ENCODE measurements at places on chromosomes 2 and 18.

DNA sequence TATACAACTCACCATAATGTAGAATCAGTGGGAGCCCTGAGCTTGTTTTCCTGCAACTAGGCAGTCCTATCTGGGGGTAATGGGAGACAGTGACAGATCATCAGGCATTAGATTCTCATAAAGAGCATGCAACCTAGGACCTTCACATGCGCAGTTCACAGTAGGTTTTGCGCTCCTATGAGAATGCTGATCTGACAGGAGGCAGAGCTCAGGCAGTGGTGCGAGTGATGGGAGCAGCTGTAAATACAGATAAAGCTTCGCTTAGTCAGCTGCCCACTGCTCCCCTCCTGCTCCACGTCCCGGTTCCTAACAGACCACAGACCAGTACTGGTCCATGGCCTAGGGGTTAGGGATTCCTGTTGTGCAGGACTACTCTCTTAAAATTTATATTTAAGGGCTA, 255.3 kb upstream of the POU3F3 start:
- no peak for DNase-seq

- peak; percentile 30 for DNase-seq
These were observed 63.9 kb downstream of the PPP1R1C start for GRCh38 chr2:182049372-182050148.

DNA sequence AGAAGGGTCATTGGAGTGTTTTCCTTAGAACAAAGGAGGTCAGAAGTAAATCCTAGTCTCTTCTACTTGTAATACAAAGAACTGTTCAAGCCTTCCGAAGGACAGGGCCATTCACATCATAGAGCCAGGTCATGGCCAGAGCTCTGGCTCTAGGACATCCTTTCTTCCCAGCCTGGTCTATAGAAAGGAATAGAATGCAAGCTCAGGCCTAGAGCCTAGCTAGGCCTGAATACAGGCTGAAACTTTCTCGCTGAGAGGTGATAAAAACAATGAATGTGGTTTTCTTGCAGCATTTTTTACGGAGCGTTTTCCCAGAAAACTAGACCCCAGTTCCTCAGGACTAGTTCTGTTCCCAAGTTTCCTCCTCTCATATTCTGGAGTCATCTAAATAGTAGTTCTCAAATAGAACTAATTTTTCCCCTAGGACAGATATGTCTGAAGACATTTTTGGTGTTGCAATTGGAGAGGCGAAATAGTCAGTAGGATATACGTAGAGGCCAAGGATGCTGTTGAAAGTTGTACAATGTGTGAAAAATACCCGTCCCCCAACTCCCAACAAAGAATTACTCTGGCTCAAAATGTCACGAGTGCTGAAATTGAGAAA, 6.8 kb downstream of the UGT1A6 start:
- no peak for DNase-seq

DNA sequence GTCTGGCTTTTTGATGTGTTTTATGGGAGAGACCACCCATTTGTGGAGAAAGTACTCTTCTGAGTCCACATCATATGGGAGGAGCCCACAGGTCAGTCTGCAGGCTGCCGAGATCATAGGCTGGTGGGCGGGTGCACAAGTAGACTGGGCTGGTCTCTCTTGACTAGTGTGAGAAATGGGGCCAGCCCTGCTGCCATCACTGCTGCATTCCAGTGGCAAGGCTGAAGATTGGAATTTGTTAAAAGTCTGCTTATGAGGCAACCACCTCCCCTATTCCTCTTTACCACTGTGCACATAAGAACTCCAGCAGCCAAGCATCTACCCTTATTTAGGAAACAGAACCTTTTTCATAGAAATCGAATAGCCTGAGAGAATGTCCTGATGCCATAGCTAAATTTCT, 200.7 kb downstream of the DIS3L2 start:
- no peak for DNase-seq

DNA sequence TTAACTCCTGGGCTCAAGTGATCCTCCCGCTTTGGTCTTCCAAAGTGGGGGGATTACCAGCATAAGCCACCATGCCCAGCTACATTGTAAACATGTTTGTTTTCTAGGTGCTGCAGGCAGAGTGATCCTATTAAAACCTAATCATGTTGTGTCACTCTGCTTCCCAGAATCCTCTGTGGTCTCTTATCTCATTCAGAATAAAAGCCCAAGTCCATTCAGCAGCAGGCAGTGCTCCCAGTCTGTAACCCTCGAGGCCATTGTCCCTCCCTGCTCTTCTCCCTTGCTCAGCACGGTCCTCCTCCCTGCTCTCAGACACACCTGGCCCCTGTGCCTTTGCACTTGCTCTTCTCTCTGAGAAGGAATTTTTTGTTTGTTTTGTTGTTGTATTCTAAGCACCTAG, 11.1 kb upstream of the CABYR start:
- no peak for DNase-seq
